CD4-positive, alpha-beta T cell treated with Interleukin-6 at 100 ng/mL for 8 hours (primary cell): ENCODE measurements at places on chromosomes 11 and 22.
A peak's percentile ranks its signal among the peaks of the same experiment; 100 is the strongest.

GRCh38 chr11:11946878-11947277 lies 61.5 kb downstream of the DKK3 start:
- DNase-seq = no peak

- peak; percentile 78 for DNase-seq
Observed at GRCh38 chr11:121467965-121468364, 15.2 kb upstream of the SORL1-AS1 start.

GRCh38 chr11:124788521-124788920 lies 11.7 kb downstream of the MSANTD2 start:
- DNase-seq = no peak

DNA sequence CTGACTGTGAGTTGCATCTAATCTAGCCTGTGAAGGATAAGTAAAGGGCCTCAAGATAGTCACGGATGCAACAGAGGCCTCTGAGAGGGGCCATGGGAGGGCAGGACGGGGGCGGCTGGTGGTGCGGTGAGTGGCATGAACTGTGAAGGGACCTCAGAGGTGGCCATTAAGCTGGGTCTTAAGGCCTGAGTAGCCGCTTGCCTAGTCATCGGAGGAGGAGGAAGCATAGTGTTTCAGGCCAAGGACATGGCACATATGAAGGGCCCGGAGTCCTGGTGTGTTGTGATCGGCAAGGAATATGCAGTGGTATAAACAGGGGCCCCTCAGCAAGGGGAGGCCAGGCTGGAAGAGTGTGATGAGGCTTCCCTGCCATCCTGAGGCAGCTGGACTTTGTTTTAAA lies 51.8 kb downstream of the TRIOBP start:
- no peak for DNase-seq

GRCh38 chr11:92527467-92527866 lies 302.8 kb downstream of the FAT3 start:
- DNase-seq = no peak

DNA sequence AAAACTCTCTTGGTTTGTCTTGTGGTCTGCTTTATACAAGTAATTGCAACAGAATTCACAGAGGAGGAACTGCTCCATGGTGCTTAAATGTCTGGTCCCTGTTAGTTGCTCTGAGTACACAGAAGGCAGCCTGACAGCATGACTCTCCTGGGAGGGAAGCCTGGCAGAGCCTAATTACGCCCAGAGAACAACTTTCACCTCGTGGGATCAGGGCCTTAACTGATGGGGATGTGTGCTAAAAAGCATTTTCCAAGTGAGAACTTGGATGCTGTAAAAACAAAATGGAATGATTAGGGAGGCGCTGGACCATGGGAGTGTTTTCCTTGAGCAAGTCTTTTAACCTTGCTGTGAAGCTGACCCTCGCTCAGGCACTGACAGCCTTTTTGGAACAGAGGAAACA lies 154.0 kb upstream of the TENM4 start:
- no peak for DNase-seq

DNA sequence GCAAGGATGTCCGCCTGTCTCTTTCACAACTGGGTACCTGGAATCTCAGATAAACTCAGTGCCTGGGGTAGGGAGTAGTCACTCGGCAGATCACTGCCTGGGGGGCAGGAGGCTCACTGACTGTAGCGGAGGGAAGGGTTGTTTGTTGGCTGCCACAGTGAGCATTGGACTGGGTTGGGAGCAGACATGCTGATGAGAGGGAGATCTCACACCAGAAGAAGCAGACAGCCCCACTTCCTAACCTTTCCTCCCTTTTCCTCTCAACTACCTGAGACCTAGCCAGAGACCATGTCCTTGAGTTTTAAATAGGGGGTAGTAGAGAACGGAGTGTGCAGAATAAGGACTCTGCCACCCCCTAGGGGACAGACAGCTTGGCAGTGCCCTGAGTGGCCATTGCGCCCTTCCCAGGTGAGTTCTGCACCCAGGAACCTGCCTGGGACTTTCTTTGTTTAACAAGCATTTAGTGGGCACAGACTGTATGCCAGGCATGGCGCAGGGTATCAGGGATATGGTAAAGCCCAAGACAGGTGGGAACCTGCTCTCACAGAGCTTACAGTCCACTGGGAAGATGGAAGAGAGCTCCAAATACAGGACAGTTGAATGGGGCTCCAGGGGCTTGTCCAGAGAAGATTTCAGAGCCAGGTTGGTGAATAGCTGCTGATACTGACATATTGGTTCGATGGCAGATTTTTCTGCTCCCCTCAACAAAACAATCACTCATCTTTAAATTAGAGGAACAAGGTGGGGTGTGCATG lies 115.7 kb upstream of the NNMT start:
- no peak for DNase-seq

DNA sequence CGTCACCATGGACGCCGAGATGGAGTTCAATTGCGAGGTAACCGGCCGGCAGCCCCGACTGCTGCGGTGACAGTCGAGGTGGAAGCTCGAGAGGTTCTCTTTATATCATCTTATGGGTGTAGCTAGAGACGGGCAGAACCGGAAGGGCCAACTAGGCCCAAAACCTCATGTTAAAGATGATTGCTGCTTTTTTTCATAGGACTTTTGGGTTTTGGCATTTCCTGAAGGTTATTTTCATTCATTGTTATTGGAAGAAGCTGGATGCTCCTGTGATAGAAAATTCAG lies 585 bp downstream of the NF2 start:
- DNase-seq = peak; percentile 25

DNA sequence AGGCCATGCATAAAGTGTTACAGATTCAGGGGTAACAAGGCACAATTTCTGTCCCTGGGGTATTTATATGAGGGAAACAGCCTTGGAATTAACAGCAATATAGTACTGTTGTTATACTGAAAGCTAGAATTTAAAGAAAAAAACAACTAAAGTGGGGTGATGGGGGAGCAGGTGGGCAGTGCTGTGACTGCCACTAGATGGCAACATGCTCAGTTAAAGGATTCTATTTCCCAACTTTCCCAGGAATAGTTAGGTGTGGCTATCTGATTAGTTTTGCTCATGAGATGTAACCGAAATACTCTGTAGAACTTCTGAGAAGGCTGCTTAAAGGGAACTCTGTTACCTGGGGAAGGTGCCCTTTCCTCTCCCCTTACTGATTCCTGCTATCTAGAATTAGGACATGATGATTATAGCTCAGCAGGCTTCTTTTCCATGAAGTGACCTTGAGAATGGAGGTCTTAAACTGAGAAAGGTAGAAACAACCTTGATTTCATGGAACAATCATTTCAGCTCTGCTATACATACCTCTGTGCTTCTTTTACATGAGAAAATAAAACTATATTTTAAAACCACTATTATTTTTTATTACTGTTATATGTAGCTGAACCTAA lies 102.6 kb downstream of the RELT start:
- DNase-seq = no peak

DNA sequence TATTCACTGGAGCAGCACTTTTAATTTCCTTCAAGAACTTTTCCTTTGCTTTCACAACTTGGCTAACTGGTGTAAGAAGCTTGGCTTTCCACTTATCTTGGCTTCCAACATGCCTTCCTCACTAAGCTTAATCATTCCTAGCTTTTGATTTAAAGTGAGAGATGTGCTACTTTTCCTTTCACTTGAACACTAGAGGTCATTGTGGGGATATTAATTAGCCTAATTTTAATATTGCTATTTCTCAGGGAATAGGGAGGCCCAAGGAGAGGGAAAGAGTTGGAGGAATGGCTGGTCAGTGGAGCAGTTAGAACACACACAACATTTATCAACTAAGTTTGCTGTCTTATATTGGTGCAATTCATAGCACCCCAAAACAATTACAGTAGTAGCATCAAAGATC lies 24.6 kb upstream of the CCDC90B start:
- no peak for DNase-seq

- DNase-seq = no peak
Observed at GRCh38 chr22:25013607-25014006, 61.1 kb downstream of the KIAA1671 start.

GRCh38 chr11:119367661-119368120 lies 13.8 kb downstream of the USP2 start:
- no peak for DNase-seq

- no peak for DNase-seq
Observed at GRCh38 chr11:3971756-3972404, 116.4 kb downstream of the STIM1 start.

DNA sequence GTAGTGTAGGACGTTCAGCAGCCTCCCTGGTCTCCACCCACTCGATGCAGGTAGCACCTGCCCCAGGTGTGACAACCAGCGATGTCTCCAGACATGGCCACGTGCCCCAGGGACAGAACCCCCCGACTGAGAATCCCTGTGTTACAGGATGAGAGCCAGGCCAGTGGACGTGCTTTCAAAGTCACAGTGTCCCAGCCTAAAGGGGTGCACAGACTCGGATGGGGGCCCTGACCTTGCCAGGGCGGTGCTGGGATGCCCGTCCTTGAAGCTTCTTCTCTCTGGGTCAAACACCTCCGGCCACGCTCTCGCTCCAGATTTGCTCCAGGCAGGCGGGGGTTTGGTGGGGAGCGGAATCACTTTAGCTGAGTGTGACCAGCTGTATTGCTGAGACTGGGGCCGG lies 23.3 kb upstream of the GAL start:
- DNase-seq = no peak

GRCh38 chr11:100592619-100593260 lies 94.3 kb upstream of the ARHGAP42 start:
- DNase-seq = no peak

DNA sequence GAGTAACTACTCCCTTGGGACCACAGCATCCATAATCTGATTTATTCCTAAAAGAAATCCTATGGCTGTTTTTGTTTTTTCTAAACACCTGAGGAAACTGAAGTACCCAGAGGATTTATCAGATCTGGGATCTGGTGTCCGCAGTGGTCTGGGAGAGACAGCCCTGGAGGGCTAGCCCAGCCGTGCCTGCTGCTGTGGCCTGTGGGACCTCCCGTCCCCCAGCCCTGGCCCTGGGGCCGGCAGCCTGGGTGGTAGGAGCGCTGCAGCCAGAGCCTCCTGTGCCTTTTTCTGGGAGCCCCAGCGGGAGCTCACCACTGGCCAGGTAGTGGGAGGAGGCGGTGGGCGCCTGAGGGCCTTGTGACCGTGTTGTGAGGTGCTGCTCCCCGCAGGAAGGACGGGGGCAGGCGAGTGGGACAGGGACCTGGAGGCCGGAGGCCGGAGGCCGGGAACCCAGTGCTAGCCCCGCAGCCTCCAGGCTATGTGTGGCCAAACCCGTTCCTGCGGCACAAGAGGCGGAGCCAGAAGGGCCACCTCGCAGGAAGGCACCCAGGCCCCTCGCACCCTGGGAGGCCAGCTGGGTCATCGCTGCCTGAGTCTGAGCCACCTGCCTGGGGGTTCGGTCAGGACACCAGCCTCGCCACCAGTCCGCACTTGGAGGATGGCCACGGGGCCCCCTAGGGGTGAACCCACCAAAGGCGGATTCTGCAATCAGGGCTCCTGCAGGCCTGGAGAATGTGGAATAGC lies 18.2 kb upstream of the C11orf96 start:
- DNase-seq = no peak

- peak; percentile 53 for DNase-seq
Observed at GRCh38 chr11:60972182-60973030, 926 bp downstream of the CD6 start.

DNA sequence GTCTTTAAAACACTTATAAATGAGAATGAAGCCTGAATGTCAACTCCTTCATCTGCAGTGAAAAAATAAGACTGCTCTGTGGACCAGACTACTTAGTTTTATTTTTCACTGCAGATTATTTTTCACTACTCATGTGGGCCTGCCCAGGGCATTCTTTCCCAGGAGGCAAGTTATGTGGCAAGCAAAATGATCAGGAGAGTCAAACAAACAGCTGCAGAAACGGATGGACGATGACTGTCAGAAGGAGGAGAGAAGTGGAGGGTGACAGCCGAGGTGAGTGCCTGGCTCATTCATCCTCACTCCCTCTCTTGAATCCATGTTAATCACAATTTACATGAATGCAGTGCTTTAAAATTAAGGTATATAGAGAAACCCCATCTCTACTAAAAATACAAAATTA lies 5.8 kb upstream of the LRP5 start:
- no peak for DNase-seq

GRCh38 chr22:37105154-37105553 lies 4.4 kb downstream of the TMPRSS6 start:
- DNase-seq = no peak

- no peak for DNase-seq
Observed at GRCh38 chr11:75850787-75851186, 35.8 kb downstream of the UVRAG start.

DNA sequence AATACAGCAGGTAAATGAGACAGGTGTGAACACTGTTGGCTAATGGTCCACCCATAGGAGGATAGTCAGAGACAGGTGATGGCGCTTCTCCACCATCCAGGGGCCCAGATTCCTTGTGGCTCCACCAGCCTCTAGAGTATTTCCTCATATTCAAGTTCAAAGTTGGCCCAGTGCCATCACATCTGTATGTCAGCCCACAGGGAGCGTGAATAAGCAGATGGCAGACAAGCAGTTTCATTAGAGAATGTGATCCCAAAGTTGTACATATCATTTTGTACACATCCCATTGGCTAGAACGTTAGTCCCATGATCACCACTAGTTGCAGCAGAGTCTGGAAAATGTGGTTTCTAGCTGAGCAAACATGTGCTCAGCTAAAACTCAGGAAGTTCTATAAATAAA lies 11.0 kb upstream of the CWF19L2 start:
- no peak for DNase-seq

- DNase-seq = no peak
Observed at GRCh38 chr22:38089474-38089851, 5.5 kb upstream of the SLC16A8 start.

- DNase-seq = no peak
Observed at GRCh38 chr11:61736310-61736709, 16.1 kb upstream of the MYRF start.

GRCh38 chr11:10604340-10604748 lies 35.9 kb upstream of the LYVE1 start:
- DNase-seq = no peak

DNA sequence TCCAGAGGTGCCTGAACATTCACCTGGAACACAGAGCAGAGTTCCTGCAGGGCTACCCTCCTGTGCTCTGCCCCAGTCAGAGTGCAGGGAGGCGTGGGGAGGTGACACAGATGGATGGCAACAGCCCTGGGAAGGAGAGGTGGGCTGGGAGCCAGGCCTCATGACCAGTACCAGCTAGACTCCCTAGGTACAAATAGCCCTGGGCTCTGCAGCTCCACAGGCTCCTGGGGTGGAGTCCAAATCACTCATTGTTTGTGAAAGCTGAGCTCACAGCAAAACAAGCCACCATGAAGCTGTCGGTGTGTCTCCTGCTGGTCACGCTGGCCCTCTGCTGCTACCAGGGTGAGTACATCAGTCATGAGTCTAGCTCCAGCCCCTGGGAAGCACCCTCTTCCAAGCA lies at the start of gene SCGB1D2:
SCGB1D2 (plus strand) TSS at position 219 of the 400 bp plus-strand sequence; CDS start at position 288, 69 bp downstream.
- DNase-seq = no peak

DNA sequence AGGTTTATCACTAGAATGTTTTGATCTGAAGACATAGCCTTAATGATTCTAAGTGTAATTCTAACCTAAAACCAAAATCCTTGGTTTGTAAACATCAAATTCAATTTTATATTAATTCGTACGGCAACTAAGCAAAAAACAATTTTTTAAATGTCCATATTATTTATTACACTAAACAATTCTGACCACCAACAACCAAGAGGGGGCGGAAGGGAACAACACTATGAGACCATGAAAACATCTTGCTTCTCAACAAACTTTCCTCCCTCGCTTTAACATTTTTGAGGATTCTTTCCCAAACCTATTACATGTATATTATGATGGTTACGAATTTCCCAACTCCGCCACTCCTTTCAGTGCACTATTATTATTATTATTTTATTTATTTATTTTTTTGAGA lies 6.5 kb upstream of the UCP2 start:
- no peak for DNase-seq
